ENCODE measurements at places on chromosomes 2 and 18.

DNA sequence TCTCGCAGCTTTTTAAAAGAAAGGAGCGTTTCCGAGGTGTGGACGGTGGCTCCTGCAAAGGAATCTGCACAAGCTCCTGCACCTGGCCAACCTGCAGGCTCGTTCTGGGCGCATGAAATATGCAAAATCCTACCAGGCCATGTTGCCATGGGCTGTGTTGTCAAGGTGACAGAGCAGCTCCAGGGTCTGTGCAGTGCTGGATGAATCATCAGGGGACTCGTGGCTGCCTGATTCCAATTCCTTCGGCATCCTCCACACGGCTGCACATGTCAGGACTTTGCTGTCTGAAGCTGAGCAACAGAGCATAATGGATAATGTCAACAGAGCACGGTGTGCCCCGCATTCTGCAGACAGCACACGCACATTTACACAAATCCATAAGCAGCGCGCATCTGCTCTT is 120.5 kb downstream of the EIPR1 start:
- DNase-seq: no peak

- no peak for DNase-seq
Measured at GRCh38 chr2:191687867-191688266, 9.9 kb downstream of the NABP1 start.

DNA sequence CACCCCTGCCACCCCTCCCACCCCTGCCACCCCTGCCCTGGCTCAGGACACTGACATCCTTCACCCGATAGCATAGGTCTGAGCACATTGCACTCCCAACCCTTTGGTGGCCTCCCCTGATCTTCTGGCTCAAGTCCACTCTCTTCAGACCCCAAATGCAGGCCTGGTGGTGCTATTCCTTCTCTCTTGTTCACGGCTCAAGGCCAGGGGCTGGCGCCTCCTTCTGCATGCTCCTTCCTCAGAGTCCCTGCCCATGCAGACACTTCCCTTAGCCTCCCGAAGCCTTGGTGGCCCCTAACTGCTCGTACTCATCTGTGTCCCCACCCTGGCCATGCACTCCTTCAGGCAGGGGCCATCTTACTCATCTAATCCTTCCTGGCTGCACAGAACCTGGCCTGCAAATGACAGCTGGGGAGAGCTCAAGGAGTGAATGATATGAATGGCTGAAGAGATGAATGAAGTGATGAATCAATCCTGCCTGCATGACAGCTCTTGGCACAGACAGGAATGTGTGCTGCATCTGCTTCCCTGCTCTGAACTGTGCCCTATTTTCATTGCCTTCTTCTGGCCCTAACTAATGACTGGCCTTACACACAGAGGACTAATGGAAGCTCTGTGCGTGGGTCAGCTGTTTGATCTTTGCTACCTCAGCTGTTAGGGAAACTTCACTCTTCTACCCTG is 290.8 kb downstream of the DYSF start:
- no peak for DNase-seq

DNA sequence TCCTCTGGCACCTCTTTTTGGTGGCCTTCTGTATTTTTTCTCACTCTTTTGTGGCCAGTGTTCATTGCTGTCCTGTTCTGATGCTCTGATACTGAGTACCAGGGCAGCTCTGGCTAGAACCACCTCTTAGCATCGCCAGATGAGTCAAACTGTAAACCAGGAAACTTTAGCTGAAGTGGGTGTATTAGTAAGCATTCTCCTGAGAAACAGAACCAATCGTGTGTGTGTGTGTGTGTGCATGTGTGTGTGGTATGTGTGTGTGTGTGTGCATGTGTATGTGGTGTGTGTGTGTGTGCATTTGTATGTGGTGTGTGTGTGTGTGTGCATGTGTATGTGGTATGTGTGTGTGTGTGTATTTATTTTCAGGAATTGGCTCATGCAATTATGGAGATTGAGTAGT is 166.3 kb upstream of the SKOR2 start:
- DNase-seq: no peak

DNA sequence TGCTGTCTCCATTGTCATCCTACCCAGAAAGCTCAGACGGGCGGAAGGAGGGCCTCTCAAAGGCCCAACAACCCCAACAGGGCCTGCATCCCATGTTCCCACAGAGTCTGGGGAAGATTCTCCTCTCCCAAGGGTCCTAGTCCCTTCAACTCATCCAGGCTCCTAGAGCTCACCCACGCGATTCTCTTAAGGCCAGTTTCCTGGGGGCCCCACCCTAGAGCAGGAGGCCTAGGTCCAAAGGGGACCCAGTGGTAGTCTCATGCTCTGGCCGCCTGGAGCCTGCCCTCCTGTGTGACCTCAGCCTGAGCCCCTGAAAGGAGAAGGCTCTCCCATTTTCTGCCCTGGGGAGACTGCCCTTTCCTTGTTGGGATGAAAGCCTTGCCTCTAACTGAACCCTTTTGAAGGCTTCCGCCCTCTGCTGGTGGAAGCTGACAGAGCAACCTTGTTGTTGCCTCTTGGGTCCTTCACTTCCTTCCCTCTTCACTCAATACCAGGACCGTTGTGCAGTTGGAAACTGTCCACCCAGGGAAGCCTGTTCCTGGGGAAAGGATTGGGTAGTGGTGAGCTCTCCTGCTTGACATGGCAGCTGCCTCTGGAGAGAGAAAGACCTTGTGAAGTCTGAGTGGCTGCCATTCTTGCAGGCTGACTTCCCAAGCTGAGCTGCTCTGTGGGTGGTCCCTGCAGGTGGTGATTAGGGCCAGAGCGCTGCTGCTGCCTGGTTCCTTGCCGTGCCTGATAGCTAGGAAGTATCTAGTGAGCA is 86.0 kb upstream of the ALPP start:
- peak; percentile 81 for DNase-seq

GRCh38 chr18:35110059-35110458 is 68.8 kb downstream of the MAPRE2 start:
- DNase-seq: no peak

- DNase-seq: no peak
Measured at GRCh38 chr18:61340148-61340547, 6.9 kb downstream of the CDH20 start.

- DNase-seq: no peak
Measured at GRCh38 chr2:157843935-157844334, 32.2 kb downstream of the ACVR1 start.

DNA sequence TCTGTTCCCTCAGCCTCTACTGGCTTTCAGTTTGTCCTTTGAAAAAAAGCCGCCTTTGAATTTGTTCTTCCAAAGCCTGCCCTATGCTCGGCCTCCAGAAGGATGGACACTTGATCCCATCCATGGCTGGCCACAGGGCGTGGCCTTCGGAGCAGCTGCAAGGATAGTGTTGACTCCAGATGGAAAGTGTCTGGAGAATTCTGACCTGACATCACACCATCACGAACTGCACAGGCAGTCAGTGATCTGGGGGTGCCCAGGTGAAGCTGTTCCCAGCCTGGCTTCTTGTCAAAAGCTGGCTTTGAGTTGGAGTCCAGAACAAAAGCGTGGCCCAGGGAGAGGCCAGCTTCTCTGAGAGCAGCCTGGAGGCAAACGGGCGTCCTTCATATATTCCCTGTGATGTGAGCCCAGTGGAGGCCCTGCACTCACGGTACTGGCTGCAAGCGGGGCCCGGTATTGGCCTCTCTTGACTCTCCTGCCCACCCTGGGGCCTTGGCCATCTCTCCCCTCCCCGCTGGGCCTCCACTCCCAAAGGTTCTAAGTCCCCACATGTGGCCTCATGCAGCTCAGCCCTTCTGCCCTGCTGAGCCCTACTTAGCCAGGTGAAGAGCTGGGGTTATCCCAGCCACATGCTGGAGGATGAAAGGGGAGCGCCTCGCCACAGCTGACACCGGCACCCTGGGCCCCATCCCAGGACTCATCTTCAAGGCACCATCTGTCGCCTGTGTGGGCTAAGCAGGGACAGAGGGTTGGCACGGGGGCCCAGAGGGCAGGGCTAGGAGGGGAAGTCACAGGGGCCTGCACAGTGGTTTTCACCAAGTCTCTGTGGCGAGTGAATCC is 20.4 kb upstream of the ATOH8 start:
- no peak for DNase-seq

DNA sequence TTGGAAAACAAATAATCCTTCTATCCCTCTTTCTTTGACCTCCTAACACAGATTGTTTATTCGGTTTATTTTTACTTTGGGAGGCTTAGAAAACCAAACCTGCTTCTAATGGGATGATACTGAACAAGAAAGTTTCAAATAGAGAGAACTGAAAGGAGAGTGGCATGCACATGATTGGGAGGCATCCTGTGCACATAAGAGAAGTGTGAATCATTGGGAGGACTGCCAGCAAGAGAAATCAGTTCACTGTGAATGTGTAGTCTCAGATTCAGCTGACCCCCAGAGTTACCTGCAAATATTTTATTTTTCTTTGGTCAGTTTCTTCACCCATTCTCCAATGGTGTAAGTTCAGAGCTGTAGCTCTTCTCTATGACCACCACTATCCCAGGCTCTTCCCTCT is 1363.2 kb upstream of the ACVR2A start:
- no peak for DNase-seq

DNA sequence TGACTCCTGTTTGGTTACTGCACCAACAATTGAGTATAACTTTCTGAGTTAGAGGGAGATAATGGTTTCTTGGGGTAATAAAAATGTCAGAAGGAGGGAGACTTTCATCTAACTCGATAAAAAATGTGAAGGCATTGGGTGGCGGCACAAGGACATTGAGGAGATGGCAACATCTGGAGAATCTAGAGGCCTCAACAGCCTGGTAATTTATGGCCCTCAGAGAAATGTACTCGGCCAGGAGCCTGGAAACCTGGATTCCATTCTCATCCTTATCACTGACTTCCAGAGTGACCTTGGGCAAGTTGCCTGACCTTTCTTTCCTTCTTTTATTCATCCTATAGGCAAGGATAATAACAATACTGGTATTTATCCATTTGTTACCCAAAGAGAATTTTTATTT is 173.5 kb upstream of the MEX3C start:
- no peak for DNase-seq

- peak; percentile 82 for DNase-seq
Measured at GRCh38 chr2:88281302-88282217, 111.4 kb downstream of the THNSL2 start.

DNA sequence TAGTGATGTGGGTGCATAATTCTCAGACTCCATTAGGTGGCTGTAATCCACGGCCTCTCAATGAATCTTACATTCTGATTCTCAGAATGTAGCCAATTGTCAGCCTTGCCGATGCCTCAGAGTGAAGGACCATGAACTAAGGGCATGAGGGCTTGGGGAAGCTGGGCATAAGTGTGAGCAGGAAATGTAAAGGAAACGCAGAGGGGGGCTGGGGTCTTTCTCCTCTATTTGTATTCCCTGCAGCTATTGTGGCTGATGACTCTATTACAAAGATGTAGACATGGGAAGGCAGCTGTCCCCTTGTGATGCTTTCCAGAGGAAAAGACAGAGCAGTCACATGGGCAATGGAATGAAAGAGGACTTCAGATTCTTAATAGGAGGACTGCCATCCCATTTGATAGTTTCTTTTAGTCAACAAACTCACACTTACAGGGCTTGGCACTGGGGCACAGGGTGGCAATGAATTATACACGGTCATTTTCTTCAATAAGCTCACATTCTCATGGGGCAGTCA is 353.2 kb upstream of the PKDCC start:
- DNase-seq: no peak

DNA sequence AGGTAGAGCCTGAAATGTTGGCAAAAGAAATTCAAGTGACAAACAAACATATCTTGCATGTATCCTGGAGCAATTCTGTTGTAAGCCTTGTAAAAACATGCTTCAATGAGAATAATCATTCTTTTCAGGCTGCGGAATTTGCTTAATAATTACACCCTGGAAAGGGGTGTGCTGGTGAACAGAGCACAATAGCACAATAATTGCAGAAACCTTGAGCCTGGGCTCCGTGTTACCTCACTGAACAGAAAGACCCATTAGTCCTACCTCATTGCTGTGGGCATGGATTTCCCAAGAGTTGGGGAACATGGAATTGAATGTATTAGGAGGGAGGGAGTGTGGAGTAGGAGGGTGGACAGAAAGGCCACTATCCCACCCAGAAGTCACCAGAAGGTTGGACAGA is 168.0 kb upstream of the ALKAL2 start:
- no peak for DNase-seq

GRCh38 chr2:231213931-231214642 is 15.7 kb downstream of the ARMC9 start:
- no peak for DNase-seq

- DNase-seq: no peak
Measured at GRCh38 chr2:222641336-222641735, 14.6 kb downstream of the FARSB start.

DNA sequence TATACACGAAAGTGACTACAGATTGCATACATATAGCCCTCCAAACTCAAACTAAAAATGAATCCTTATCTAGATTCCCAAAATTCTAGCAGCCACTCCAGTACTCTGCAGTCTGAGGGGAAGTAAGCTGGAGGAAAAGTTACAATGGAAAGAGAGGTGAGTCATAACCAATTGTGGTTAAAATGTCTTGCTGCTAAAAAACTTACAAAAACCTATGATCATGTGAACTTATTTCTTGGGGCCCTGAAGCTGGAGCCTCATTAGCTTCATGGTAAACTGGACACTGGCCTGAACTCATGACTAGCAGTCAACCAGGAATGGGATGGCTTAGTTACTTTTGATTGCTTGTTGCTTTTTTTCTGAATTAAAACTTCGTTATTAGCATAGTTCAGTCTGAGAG is 175.9 kb downstream of the SLC4A3 start:
- DNase-seq: no peak

DNA sequence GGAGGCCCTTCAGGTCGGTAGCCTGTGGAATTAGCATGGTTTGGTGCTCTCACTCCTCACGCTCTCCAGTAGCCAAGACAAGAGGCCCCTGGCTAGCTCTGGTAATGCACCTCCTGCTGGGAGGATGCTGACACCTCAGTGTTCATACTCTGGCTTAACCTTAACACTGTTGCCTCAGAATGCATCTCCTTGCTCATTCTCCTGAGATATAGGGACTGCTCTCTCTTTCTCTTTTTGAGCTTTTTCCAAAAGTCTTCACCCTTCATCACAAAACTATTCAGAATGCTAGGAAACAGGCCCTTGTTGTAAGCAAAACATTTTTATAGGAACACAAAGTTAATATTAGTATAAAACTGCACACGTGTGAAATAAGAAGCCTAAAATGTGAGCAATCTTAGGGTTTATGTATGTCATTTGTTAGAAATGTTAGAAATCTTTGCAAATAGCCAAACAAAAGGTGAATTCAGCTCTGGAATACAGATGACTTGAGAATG is 17.3 kb upstream of the IMPA2 start:
- DNase-seq: no peak

DNA sequence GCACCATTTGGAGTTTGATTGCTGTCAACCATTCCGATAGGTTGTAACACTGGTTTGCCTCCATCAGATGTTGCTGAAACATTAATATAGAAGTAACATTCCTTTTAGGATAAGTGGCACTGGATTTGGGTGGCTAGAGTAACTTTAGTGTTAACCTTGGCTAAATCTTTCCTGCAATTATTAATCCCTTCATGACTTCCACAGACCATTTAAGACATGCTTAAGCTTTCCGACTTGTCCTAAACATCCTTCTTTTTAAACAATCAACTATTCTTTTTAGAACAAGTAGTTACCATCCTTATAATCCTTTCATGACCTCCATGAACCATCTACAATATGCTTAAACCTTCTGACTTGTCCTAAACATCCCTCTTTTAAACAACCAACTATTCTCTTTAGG is 465.5 kb downstream of the DCDC2C start:
- no peak for DNase-seq

Data from hematopoietic multipotent progenitor cell treated with erythropoietin and hydrocortisone succinate and interleukin-3 and kit ligand, for 4 days (in vitro differentiated cells).